ENCODE measurements at places on chromosomes 7 and 10.

- no peak for DNase-seq
Observed at GRCh38 chr10:63819753-63820329, 298.6 kb downstream of the REEP3 start.

- peak; percentile 71 for DNase-seq
Observed at GRCh38 chr10:26479766-26480492, 41.8 kb downstream of the APBB1IP start.

DNA sequence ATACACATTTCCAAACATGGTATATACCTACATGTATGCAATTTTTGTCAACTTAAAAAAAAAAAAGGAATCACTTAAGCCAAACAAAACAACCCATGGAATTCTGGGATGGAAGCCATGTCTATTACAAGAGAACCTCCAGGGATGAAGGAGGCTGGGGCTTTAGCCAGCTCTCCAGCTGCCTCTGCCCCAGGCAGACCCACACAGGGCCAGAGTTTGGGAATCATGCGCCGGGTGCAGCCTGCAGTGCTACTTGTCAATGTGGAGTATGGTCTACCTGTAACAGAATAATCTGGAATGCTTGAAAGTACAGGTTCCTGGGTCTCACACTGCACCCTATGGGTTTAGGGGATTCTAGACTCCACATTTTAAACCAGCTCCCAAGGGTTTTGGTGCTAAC, 10.8 kb downstream of the ATP6V0E2 start:
- DNase-seq, result no peak

GRCh38 chr7:158531661-158532060, 56.0 kb downstream of the PTPRN2 start:
- DNase-seq, result no peak

- DNase-seq, result no peak
Observed at GRCh38 chr7:33873981-33874750, 31.2 kb upstream of the BMPER start.

DNA sequence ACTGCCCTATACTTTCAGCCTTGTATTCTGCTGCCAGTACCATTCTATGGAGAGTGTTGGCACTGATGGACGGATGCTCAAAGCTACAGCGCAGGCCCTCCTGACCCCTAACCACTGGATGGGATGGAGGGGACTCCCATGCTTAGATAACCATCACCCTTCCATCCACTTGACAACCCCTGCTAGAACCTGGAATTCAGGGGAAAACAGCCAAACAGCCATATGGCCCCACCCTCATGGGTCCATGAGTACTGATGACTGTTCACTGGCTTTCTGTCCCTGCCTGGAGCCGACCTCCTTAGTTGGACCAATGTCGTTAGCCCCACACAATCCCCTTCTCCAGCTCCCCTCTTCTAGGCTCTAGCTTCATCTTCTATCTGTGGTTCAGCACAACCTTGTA, 16.2 kb downstream of the DUSP5 start:
- DNase-seq, result no peak
